ENCODE measurements at places on chromosomes 1 and 21. TPM values are rescaled to one million over a fixed set of nuclear protein-coding genes. Genes with fewer than 3 reads are reported as not detected.

- DNase-seq = no peak
Observed at GRCh38 chr1:66438062-66438461, 95.9 kb upstream of the SGIP1 start.

DNA sequence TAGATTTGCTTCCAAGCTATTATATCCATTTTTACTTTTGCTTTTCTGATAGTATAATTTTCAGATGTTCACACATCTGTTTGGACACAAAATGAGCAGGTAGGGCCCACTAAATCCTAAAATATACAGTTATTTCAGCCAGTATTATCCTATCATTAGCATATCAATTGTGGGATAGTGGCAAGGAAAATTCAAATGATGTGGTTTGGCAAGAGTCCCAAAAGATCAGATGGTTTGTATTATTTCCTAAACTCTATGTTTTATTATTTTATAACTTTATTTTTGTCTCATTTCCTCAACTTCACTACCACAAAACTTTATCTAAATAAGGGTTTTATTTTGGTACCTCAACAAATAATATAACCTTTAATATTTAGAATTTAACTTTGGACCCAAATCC, 1659.6 kb downstream of the NCAM2 start:
- DNase-seq = no peak

- no peak for DNase-seq
Observed at GRCh38 chr1:204013052-204013451, 59.9 kb upstream of the SOX13 start.

GRCh38 chr1:246117066-246117791, 389.9 kb downstream of the SMYD3 start:
- DNase-seq = no peak

DNA sequence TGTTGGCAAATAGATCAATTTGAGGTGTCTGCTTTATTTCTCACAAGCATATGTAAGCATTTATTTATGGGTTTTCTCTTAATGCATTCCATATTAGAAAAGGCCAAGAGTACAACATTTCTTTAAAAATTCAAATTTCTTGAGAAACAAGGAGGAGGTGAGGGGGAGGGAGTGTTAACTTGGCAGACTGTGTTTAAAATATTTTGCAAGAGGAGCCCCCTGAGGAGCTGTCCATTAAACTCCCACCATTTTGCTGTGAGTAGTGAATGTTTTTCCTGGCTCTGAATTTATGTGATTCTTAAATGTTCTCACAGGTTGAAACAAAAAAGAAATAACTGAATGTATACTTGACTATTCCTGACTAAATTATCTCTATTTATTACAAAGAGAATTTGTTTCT, 363.8 kb downstream of the PTPRC start:
- no peak for DNase-seq

DNA sequence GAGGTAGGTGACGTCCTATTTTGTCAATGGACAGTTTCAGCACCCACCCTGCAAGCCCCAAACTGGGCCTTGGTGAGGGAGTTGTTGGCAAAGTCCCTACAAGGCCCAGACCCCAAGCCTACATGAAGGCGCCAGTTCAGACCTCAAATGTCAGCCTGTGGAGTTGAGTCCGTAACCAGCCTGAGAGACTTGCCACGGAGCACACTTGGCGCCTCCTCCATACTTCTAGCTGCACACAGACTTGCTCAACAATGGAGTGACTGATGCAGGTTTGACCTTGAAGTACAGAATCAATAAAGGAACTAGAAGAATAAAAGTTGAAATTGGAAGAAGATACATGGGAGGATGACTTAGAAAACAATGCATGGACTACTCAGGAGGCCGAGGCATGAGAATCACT, 134.3 kb downstream of the PROX1 start:
- DNase-seq = no peak

Gene PRAMEF10
- total RNA-seq = not detected

Gene SPAG17
- total RNA-seq = not detected

Gene LRRC41
- 40.7 TPM for total RNA-seq

Gene TAS1R1
- total RNA-seq = not detected
